ENCODE measurements at places on chromosomes 3 and 15. TPM values are rescaled to one million over a fixed set of nuclear protein-coding genes. Genes with fewer than 3 reads are reported as not detected.

- H3K4me3 ChIP-seq, result no peak overlapping the region
- no peak for DNase-seq
- H3K27ac ChIP-seq, result peak overlapping the region; percentile 94
Observed at GRCh38 chr3:107432646-107433045, 55.4 kb downstream of the CCDC54 start.

GRCh38 chr3:32041316-32041715, 59.8 kb downstream of the ZNF860 start:
- H3K36me3 ChIP-seq, result no peaks in the 10 kb centered on the region
- peaks cover 11% of the 10 kb centered on the region for H3K4me1 ChIP-seq
- no peak overlapping the region for H3K4me3 ChIP-seq
- no peak overlapping the region for H3K27ac ChIP-seq
- DNase-seq, result no peak

- no peak overlapping the region for H3K4me3 ChIP-seq
- H3K4me1 ChIP-seq, result no peaks in the 10 kb centered on the region
- H3K27ac ChIP-seq, result no peak overlapping the region
- DNase-seq, result no peak
- H3K36me3 ChIP-seq, result no peaks in the 10 kb centered on the region
- H3K27me3 ChIP-seq, result no peaks in the 10 kb centered on the region
Observed at GRCh38 chr3:111589303-111590142, 5.6 kb downstream of the ZBED2 start.

GRCh38 chr3:58668247-58668646, 1.7 kb upstream of the FAM3D start:
- H3K4me3 ChIP-seq, result no peak overlapping the region
- no peaks in the 10 kb centered on the region for H3K27me3 ChIP-seq

GRCh38 chr3:22585911-22586310, 617.2 kb upstream of the UBE2E2 start:
- H3K36me3 ChIP-seq, result no peaks in the 10 kb centered on the region
- no peaks in the 10 kb centered on the region for H3K4me1 ChIP-seq
- no peak overlapping the region for H3K27ac ChIP-seq

DNA sequence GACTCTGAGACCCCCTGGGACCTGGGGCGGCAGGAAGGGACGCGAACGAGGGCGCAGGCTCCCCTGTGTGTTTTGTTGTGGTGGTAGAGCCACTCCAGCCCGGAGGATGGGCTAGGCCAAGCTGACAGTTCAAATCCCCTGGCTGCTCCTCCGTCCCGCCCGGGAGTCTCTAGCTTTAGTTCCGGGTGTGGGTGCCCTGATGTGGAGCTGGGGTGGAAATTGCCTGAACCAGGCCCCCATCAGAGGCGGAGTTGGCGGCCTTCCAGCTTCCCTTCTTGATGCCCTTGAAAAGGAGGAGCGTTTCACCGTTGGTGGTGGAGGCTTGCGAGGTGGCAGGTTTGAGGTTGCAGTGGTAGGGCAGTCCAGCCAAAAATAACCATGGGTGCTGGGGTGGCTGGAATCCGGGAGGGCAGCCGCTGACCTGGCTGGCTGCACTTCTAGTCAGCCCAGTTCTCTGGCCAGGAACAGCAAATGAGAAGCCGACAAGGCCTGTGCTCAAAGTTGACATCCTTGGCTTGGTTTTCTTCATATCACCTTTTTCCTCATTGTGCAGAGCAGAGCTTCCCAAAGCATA, 817 bp downstream of the CLK3 start:
- peak; percentile 89 for DNase-seq
- peak overlapping the region; percentile 99 for H3K27ac ChIP-seq
- peaks cover 52% of the 10 kb centered on the region for H3K4me1 ChIP-seq
- H3K36me3 ChIP-seq, result peaks cover 16% of the 10 kb centered on the region

GRCh38 chr3:131550562-131551465, 48.0 kb upstream of the MRPL3 start:
- no peak overlapping the region for H3K27ac ChIP-seq
- no peaks in the 10 kb centered on the region for H3K4me1 ChIP-seq
- no peak overlapping the region for H3K4me3 ChIP-seq
- H3K27me3 ChIP-seq, result no peaks in the 10 kb centered on the region

GRCh38 chr3:93906245-93906644, 67.5 kb downstream of the PROS1 start:
- H3K4me3 ChIP-seq, result no peak overlapping the region
- peaks cover 5% of the 10 kb centered on the region for H3K4me1 ChIP-seq
- DNase-seq, result no peak
- no peak overlapping the region for H3K27ac ChIP-seq
- H3K27me3 ChIP-seq, result no peaks in the 10 kb centered on the region
- no peaks in the 10 kb centered on the region for H3K36me3 ChIP-seq

DNA sequence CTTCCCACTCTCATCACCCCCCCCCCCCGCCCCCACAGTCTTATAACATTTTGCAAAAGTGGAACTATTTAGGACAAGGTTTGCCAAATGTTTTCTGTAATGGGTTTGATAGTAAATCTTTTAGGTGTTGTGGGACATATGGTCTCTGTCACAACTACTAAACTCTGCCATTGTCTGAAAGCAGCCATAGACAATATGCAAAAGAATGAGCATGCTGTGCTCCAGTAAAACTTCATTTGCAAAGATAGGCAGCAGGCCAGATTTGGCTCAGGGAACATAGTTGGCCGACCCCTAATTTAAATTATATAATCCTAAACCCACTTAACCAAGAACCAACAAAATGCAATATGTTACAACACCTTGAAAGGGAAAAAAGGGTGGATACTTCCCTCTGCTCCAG, 46.4 kb downstream of the TIPARP start:
- H3K4me3 ChIP-seq, result no peak overlapping the region
- H3K27me3 ChIP-seq, result no peaks in the 10 kb centered on the region
- H3K27ac ChIP-seq, result no peak overlapping the region
- DNase-seq, result no peak
- no peaks in the 10 kb centered on the region for H3K36me3 ChIP-seq

DNA sequence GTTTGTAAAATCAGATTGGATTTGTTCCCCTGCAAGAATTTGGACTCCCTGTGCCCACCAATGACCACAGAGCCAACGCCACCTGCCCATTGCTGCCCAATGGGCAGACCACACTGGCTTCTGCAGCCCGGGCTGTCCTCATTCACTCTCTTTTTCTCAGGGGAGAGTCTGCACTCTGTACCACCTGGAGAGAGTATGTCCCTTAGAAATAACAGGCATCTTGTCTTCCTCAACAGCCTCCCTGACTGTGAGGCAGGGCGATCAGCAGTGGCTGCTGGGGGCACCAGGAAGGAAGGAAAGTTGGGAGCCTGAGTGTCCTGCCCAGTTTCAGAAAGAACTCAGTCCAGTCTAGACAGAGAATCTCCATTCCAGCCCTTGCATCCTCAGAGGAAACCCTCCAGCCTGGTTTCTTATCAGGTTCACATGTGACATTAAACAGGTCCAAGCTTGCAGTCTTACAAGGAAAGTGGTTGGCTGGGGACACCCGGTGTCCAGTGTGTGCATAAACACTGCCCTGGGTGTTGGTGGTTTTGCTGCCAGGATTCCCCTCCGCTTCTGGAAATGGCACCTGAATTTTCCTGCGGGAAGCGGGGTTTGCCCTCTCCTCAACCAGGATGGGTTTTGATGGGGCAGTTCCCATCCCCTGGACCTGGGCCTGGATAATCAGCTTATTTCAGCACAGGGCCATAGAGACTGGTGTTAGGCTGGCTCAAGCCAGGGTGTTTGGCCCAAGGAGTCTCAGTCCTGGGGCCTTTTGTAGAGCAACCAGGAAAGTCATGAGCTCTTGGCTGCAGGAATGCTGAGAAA, 37.2 kb downstream of the SSUH2 start:
- DNase-seq, result no peak
- H3K27ac ChIP-seq, result no peak overlapping the region
- peaks cover 14% of the 10 kb centered on the region for H3K4me1 ChIP-seq
- H3K36me3 ChIP-seq, result no peaks in the 10 kb centered on the region
- no peak overlapping the region for H3K4me3 ChIP-seq

- peaks cover 66% of the 10 kb centered on the region for H3K36me3 ChIP-seq
- H3K4me3 ChIP-seq, result no peak overlapping the region
- H3K4me1 ChIP-seq, result no peaks in the 10 kb centered on the region
- no peak for DNase-seq
Observed at GRCh38 chr3:12585970-12586369, 29.1 kb downstream of the MKRN2 start.

DNA sequence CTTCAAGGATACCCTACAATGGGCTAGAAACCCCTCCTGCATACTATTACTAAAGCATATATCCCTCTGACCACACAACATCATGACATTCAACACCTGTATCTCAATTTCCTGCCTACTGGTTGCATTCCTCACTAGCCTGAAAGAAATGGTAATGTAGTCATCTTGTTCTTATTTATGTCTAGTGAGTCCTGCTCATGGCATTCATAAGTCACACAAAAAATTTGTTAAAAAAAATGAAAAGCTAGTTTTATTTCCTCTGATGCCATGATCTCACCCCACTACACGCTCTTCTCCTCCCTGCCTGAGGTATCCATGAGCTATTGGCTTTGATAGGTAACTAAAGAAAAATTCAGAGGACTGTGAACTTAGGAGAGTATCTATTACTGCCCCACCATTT, 284.5 kb downstream of the ZNF385D start:
- H3K27ac ChIP-seq, result no peak overlapping the region
- DNase-seq, result no peak
- H3K27me3 ChIP-seq, result no peaks in the 10 kb centered on the region
- H3K4me3 ChIP-seq, result no peak overlapping the region

DNA sequence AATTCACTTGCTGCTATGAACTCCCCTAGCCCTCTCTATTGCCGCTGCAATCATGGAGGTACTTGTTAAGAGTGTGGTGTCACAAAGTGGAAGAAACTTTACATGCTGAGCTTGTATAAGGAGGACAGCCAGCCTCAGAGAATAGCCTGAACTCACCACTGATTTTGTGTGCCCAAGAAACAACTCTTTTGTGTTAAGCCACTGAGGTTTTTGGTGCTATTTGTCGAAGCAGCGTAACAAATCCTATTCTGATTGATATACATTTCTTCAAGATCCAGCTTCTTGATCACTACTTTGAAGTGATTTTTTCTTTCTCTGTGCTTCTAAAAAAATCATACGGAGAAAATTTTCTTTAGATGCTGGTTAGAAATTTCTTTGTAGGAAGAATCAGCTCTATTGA, 132.4 kb downstream of the MEIS2 start:
- no peak for DNase-seq
- no peak overlapping the region for H3K27ac ChIP-seq
- no peaks in the 10 kb centered on the region for H3K36me3 ChIP-seq
- H3K4me3 ChIP-seq, result no peak overlapping the region

- DNase-seq, result peak; percentile 98
- peaks cover 13% of the 10 kb centered on the region for H3K4me1 ChIP-seq
- H3K4me3 ChIP-seq, result peak within 1 kb of the TSS; percentile 89
- H3K27ac ChIP-seq, result peak within 1 kb of the TSS; percentile 96
- no peaks in the 10 kb centered on the region for H3K36me3 ChIP-seq
Observed at GRCh38 chr3:150408221-150409124, at the start of gene TSC22D2. TSS of gene TSC22D2 (plus strand) at chr3:150408298. CDS start at chr3:150409351, 1,053 bp downstream.

DNA sequence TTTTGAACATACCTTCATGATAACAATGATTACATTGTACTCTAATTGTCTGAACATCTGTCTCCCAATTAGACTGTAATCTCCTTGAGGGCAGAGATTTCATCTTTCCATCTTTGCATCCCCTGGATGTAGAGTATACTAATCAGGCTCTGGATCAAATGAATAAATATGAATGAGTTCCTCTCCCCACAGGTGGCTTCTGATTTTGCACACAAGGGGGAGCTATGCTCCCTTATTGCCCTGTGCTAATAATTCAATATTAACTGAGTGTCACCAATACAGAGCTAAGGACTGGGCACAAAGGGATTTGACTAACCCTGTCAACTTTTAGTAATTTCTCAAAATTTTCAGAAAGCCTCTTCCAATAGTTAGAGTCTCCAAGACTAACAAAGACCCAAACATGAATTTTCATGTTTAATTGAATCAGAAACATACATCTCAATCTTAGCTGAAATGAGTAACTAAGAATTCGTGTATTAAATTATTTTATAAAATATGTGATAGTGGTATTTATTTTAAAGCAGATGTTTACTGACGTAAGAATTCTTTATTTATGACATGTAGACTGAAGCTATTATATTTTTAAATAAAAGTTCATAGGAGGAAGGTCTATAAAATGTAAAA, 3.0 kb downstream of the DUOXA1 start:
- H3K4me3 ChIP-seq, result no peak overlapping the region
- DNase-seq, result no peak
- peaks cover 32% of the 10 kb centered on the region for H3K27me3 ChIP-seq
- peaks cover 11% of the 10 kb centered on the region for H3K4me1 ChIP-seq
- no peak overlapping the region for H3K27ac ChIP-seq

DNA sequence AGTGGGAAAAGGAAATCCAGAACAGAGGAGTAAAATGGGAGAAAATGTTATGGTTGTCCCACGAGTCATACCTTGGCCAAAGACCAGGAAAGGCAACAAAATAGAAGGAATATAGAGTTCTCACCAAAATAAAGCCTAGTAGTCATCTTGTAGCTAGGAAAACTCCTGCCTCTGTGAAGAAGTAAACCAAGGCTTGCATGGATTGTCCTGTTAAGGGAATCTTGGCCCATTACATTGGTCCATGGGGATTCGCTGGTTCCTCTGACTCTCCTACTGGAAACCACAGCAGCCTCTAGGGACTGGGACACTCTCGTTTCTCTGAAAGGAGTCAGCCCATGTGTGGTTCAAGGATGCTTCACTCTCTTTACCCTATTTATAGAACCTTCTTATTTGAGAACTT, 62.9 kb upstream of the FNDC3B start:
- no peak overlapping the region for H3K27ac ChIP-seq
- H3K4me3 ChIP-seq, result no peak overlapping the region
- H3K27me3 ChIP-seq, result no peaks in the 10 kb centered on the region
- H3K4me1 ChIP-seq, result no peaks in the 10 kb centered on the region

- no peak overlapping the region for H3K4me3 ChIP-seq
- no peak overlapping the region for H3K27ac ChIP-seq
- H3K27me3 ChIP-seq, result no peaks in the 10 kb centered on the region
- H3K36me3 ChIP-seq, result no peaks in the 10 kb centered on the region
Observed at GRCh38 chr3:108106031-108106430, 15.2 kb upstream of the CD47 start.

DNA sequence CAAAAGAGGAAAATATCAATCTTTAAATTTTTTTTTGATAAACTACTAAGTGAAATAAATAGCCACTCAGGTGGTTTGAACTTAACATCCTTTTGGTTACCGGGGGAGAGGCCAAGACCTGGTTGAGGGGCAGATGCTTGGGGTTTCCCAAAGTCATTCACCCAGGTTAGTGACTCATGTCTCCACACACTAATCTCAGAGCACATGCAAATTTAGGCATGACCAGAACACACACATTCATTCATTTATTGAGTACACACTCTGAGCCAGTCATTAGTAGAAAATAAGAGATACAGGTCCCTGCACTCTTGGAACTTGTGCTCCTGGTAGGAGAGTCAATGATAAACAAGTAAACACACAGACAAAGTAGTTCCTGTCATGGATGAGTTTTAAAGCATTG, 7.3 kb downstream of the ILDR1 start:
- no peak overlapping the region for H3K4me3 ChIP-seq
- H3K27ac ChIP-seq, result no peak overlapping the region
- no peaks in the 10 kb centered on the region for H3K27me3 ChIP-seq
- DNase-seq, result no peak
- no peaks in the 10 kb centered on the region for H3K4me1 ChIP-seq
- H3K36me3 ChIP-seq, result no peaks in the 10 kb centered on the region

The HCN4 gene
- total RNA-seq, result not detected

The SLC22A13 gene
- total RNA-seq, result 2.1 TPM

The GOLGA6L7 gene
- not detected for total RNA-seq

The CCR1 gene
- total RNA-seq, result 2.2 TPM

The TRAT1 gene
- total RNA-seq, result not detected

The MCCC1 gene
- total RNA-seq, result 21.3 TPM

The TMEM39A gene
- 14.8 TPM for total RNA-seq

The PLCB2 gene
- 11.7 TPM for total RNA-seq

The SEMA6D gene
- 5.6 TPM for total RNA-seq

The GLDN gene
- 1.5 TPM for total RNA-seq

The GBE1 gene
- total RNA-seq, result 24.6 TPM

The ZXDC gene
- total RNA-seq, result 33.8 TPM

The KBTBD13 gene
- not detected for total RNA-seq

The CADM2 gene
- 12.8 TPM for total RNA-seq

Data from sigmoid colon (tissue), 7 donors.